ENCODE measurements at places on chromosomes 12 and 14.

GRCh38 chr12:122057007-122057735, 21.4 kb upstream of the MLXIP start:
- no peak for DNase-seq

DNA sequence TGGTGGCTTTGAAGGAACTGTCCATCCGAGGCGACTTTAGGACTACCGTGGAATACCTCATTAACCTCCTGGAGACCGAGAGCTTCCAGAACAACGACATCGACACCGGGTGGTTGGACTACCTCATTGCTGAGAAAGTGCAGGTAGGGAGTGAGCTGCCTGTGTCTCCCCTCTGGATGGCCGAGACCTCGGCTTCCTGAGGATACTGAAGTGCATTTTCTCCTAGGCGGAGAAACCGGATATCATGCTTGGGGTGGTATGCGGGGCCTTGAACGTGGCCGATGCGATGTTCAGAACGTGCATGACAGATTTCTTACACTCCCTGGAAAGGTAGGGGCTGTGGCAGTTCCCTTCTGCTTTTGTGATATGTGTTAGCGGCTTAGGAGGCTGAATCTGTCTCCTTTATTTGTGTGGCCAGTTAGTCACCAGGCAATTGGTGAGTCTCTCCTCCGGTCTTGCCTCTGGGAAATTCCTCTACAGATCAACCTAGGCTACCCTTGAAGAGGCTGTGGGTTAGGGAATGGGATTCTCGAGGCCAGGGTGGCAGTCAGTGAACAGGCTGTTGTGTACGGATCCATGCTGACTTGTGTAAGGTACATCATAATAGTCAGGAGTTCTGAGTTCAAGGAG, 75.3 kb downstream of the ACACB start:
- no peak for DNase-seq

DNA sequence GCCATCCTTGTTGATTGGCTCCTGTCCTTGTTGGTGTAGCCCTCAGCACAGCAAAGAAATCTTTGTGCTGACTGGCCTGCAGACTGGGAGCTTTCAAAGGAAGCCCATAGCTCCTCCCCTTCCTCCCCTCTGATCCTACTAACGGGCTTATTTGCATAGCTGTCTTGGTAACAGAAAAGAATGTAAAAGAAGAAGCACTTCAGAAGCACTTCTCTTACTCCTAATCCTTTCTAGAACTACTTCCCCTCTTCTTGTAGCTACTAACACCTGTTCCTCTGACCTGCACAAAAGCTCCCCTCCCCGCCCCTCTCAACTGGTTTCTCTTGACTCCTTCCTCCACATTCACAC, 14.3 kb upstream of the RIC8B start:
- no peak for DNase-seq

DNA sequence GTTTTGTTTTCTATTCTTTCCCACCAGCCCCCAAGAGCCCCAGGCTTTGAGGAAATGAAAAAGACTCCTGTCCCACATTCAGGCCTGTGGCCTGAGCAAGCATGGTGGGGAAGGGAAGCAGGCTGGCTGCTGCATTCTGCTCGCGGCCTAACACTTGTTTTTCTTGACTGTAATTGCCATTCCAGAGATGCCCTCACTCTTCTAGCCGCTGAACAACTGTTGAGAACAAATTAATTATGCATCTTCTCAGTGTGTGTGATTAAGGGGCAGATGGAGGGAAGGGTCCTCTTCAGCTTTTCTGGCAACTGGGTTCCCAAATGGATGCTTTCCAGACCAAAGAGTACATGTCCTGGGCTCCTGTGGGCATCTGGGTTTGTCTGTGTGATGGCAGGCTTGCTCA, 43.3 kb downstream of the ADCK1 start:
- no peak for DNase-seq

- no peak for DNase-seq
These were observed 12.8 kb upstream of the NR4A1 start for GRCh38 chr12:52038447-52038846.

DNA sequence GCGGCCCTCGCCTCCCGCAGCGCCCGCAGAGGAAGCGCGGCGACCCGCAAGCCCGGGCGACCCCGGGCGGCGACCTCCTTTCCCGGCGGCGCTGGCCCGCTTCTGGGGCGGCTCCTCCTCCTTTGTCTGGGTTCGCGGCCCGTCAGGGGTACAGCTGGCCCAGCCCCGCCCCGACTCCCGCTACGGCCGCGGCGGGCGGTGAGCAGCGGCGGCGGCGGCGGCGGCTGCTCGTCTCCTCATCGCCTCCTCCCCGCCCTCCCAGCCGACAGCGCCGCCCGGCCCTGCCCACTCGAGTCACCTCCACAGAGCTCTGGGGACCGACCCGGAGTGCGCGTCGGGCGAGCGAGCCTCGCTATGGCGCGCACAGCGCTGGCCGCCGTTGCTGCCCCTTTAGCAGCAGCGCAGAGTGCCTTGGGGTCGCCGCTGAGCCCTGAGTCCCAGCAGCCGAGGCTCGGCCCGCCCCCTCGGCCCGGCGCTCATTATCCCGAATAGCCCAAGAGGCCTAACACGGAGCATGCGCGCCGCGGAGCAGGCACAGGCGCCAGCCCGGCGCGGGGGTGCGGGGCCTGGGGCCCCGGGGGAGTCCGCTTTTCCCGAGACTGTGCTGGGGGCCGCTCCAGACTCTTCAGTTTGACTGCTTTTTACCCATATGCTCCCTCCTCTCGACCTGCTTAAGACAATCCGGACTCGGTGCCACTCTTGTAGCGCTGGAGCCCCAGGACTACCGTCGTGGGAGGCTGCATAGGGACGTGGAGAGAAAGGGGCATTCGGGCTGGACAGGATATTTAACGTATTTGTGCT, at the start of gene SOS2:
Gene SOS2, minus strand, starts transcription at position 104 of the 801 bp plus-strand sequence. CDS start 295 bp downstream, outside the sequence.
- no peak for DNase-seq

GRCh38 chr12:124501827-124502226, 65.6 kb downstream of the NCOR2 start:
- no peak for DNase-seq

DNA sequence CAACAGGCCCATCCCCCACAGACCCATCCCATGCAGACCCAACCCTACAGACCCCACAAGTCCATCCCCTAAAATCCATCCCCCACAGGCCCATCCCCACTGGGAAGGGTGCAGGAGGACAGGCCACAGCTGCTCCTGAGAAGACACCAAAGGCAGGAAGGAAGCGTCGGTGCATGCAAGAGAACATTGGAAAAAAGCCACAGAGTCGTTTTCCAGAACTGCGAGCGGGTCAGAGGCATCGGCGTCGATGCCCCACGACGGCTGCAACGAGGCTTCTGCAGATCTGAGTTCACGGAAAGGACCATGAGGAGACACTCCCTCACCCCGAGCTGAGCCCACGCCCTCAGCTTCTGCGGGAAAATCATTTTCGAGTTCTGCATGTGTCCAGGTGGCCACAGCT, 59.6 kb upstream of the GALNT9 start:
- no peak for DNase-seq

- DNase-seq, result no peak
These were observed 13.2 kb downstream of the TM7SF3 start for GRCh38 chr12:27000961-27001360.

GRCh38 chr12:49891476-49891875, 12.2 kb downstream of the FAIM2 start:
- DNase-seq, result no peak

DNA sequence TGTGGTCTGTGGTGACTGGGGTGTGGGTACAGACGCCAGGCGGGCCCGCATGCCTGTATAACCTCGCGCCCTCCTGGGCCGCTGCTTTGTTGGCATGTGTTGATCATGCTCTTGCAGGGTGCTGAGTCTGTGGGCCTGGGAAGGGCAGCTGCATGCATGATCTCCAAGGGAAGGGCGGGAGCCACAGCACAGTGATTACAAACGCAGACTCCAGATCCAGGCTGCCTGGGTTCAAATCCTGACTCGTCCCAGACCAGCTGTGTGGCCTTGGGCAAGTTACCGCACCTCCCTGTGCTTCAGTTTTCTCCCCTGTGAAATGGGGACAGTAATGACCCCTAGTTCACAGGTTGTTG, 24.0 kb downstream of the ADGRD1 start:
- no peak for DNase-seq

GRCh38 chr12:5960783-5961182, 15.7 kb upstream of the ANO2 start:
- no peak for DNase-seq

DNA sequence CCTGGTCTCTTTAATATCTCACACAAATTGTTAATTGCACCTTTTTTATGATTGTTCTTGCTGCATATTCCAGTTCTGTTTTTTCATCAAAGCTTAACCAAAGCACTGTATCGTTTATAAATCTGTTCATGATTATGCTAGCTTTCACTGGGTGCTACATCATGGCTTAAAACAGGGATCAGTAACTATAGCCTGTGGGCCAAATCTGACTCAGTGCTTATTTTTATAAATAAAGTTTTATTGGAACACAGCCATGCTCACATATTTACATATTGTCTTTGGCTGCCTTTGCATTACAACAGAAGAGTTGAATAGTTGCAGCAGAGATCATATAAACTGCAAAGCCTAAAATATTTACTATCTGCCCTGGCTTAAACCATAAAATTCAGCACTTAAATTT, 183.4 kb upstream of the NRXN3 start:
- DNase-seq, result no peak

DNA sequence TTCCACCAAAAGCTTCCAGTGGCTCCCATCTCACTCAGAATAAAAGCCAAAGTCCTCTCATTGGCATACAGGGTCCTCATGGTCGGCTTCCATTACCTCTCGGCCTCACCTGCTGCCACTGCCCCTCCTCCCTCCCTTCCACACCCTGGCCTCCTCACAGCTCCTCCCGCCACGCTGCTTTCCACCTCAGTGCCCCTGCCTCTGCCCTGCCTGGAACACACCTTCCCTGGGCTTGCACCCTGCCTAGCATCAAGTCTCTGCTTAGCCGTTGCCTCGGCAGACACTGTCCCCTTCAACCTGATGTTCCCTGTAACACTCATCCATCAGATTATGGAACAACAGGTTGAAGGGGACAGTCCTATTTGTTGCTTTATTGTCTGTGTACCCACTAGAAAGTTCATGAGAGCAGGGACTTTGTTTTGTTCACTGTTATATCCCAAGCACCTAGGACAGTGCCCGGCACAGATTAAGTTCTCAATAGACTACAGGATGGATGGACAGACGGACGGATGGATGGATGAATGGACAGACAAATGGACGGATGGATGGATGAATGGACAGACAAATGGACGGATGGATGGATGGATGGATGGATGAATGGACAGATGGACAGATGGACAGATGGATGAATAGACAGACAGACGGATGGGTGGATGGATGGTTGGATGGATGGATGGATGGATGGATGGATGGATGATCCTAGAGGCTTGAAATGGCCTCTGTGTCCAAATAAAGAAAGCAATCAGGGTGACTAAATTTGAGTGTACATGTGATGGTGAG, 14.9 kb downstream of the FIGNL2 start:
- no peak for DNase-seq

GRCh38 chr14:74539503-74539902, 45.9 kb downstream of the ISCA2 start:
- DNase-seq, result no peak

- no peak for DNase-seq
These were observed 43.6 kb downstream of the ETV6 start for GRCh38 chr12:11693067-11693466.

DNA sequence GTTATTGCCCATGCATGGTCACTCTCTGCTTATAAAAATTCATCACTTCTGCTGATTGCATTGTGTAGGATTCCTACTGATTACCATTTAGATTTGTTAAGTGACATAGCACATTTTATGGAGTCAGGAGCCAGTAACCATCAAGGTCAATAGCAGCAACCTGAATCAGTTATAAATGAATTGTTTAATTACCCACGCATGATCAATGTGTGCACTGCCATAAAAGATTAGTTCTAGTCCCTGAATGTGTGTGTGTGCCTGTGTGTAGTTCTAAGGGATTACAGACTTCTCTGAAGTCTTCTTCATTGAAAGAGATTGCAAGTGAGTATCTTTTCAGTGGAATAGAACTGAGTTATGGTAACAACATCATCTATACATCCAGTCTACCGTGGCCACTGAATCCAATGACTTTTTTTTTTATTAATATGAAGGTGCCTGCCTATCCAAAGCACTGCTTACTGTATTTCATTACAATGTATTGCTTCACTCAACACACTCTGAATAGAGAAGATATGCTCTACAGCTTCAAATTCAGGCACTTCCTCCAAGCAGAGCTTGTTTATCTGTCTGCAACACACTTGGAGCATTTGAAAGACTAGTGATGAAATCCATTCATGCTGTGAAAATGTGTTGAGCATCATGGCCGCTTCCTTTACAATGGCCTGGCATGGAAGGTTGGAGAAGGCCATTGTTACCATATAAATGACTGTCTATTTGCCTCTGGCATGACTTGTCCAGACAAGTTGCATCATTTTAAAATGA, 381.7 kb downstream of the DIO2 start:
- DNase-seq, result no peak

- DNase-seq, result no peak
These were observed 130.3 kb upstream of the FUT8 start for GRCh38 chr14:65281991-65282895.

- DNase-seq, result peak; percentile 77
These were observed 25.4 kb upstream of the EIF4B start for GRCh38 chr12:52980650-52981423.

DNA sequence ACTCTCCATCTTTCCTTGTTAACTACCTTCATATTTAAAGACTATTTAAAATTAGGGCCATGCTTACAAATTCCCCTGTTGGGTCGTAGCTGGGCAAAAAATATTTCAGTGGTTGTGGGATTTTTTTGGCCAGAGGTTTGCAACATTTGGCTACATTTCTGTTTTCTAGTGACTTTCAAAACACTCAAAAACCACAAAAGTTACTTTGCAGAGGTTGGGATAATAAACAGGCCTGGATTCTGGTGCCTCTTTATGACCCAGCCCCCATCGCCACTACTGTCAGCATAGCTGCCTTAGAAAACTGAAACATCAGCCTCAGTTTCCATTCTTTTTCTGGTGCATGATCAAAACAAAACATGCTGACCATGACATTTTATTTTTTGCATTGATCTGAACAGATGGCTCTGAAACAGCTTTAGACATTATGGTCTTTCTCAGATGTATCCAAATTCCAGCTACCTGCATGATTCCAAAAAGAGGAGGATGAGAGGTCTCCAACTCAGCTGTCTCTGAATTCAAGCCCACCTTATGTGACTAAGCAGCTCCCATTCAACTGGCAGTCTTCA, 5.2 kb downstream of the DPF3 start:
- no peak for DNase-seq

- DNase-seq, result no peak
These were observed 2.1 kb downstream of the CATSPERB start for GRCh38 chr14:91729756-91730155.

- DNase-seq, result no peak
These were observed 249.2 kb upstream of the BTG1 start for GRCh38 chr12:92394895-92395294.

DNA sequence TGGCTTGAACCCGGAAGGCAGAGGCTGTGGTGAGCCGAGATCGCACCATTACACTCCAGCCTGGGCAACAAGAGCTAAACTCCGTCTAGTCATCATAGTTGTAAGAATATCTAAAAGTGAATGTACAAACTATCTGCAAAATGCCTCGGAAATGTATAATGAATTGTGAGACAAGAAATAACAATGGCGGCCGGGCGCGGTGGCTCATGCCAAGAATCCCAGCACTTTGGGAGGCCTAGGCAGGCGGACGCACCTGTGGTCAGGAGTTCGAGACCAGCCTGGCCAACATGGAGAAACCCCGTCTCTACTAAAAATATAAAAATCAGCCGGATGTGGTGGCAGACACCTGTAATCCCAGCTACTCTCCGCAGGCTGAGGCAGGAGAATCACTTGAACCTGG, 9.7 kb downstream of the PPP2R5E start:
- DNase-seq, result no peak
